HL-60 (cell line): ENCODE measurements at places on chromosomes 13 and 19.

GRCh38 chr19:50607874-50608785 lies 31.6 kb downstream of the SYT3 start:
- DNase-seq: peak; percentile 28

GRCh38 chr19:38979812-38980211 lies 4.3 kb upstream of the FBXO17 start:
- DNase-seq: no peak

DNA sequence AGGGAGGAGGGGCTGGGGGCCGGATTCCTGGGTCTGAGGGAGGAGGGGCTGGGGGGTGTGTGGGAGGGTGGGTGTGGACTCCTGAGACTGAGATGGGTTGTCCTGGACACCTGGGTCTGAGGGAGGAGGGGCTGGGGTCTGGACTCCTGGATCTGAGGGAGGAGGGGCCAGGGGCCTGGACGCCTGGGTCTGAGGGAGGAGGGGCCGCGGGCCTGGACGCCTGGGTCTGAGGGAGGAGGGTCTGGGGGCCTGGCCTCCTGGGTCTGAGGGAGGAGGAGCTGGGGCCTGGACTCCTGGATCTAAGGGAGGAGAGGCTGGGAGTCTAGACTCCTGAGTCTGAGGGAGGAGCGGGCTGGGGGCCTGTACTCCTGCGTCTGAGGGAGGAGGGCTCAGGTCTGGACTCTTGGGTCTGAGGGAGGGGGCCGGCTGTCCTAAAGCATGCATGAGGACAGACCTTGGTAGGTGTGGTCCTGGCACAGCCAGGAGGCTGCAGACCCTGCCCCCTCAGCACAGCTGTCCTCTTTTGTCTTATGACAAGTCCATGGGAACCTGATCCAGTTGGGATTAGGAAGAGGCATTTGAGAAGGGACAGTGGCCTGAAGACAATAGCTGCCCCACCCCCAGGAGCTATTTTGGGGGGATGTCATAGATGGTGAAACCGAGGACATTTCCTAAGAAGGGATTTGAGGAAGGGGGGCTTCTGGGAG lies 1.3 kb downstream of the TNNT1 start:
- no peak for DNase-seq

DNA sequence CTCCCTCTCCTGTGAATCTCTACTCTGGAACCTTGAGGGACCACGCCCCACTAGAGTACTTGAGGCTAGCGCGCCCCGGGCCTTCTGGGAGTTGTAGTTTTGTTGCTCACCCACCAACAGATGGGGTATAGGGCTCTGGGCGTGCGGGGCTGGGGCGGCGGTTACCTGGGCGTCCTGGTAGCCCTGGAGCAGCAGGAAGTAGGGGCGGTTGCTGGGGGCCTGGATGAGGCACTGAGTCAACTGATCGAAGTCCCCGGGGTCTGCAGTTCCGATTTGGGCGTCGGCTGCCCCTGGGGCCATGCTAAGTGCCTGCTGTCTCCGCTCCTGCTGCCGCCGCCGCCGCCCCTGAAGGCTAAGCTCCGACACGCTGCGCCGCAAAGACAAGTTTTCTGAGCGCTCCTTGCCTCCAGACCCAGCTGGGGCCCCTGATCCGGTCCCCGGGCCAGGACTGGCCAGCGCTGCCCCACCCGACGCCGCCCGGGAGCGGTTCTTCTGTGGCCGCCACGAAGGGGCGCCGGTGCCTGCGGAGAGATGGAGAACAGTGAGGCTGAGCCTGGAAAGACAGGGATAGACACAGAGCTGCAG lies 5.3 kb downstream of the RASIP1 start:
- no peak for DNase-seq

- DNase-seq: no peak
Measured at GRCh38 chr13:29924482-29925350, 74.3 kb upstream of the UBL3 start.
